NCI-H510A treated with DMSO at 0.1 percent for 48 hours (cell line): ENCODE measurements at places on chromosomes 6 and 20.

GRCh38 chr6:1244941-1245340, 67.0 kb upstream of the FOXQ1 start:
- DNase-seq: no peak

- DNase-seq: peak; percentile 64
These were observed 1.2 kb downstream of the ABHD12 start for GRCh38 chr20:25389401-25389857.

DNA sequence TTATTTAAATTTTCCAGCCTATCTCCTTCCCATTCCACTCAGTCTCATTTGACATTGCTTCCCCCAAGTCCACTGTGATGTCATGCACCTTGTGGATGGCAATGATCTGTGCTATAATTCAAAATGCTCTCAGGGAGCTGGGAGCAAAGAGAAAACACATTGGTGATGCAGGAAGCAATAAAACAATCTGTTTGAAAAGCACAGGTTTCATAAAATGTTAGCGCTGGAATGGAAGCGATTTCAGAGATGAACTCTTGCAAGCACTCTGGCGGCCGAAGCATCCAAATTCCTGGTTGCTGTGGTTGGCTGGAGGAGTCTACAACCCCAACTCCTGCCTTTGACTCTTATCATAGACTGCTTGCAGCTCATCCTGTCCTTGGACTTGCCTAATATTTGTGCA, 167.0 kb downstream of the GMPR start:
- no peak for DNase-seq

- DNase-seq: no peak
These were observed 137.4 kb downstream of the TFAP2C start for GRCh38 chr20:56766528-56766927.

GRCh38 chr20:52746770-52747169, 225.4 kb upstream of the TSHZ2 start:
- DNase-seq: no peak

DNA sequence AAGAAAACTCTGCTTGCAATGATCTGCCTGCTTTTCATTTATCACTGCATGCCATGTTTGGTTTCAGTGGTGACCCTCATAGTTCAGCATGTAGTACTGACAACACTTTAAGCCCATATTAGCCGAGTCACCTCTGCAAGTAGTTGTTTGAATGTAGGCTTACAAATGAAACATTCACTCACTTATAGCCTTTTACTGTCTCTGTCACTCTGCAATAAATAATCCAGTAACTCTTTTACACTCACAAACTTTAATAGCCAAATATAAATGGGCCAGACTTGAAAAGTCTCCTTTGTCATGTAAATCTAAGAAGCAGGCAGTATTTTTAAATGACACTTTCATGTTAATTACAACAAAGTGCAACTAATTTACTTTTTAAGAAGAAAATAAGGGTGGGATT, 1460.0 kb upstream of the ADGRB3 start:
- no peak for DNase-seq

DNA sequence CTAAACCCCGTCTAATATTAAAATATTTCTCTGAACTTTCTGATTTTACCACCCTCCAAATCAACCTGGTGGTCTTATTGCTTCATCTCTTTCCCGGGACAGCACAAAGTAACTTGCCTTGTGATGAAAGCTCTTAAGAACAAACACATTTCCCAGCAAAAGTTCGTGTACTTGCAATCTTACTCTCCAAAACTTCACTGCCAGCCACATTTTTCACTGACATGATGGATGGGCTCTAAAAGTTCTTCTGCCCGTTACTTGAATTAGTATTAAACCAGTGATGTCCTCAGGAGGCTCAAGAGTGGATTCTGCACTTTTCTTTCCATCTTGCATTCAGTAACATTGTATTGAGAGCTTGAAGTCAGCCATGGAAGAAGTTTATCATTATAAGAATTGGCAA, 731.6 kb upstream of the GJE1 start:
- no peak for DNase-seq

GRCh38 chr6:131954059-131954774, 3.0 kb upstream of the CCN2 start:
- no peak for DNase-seq

DNA sequence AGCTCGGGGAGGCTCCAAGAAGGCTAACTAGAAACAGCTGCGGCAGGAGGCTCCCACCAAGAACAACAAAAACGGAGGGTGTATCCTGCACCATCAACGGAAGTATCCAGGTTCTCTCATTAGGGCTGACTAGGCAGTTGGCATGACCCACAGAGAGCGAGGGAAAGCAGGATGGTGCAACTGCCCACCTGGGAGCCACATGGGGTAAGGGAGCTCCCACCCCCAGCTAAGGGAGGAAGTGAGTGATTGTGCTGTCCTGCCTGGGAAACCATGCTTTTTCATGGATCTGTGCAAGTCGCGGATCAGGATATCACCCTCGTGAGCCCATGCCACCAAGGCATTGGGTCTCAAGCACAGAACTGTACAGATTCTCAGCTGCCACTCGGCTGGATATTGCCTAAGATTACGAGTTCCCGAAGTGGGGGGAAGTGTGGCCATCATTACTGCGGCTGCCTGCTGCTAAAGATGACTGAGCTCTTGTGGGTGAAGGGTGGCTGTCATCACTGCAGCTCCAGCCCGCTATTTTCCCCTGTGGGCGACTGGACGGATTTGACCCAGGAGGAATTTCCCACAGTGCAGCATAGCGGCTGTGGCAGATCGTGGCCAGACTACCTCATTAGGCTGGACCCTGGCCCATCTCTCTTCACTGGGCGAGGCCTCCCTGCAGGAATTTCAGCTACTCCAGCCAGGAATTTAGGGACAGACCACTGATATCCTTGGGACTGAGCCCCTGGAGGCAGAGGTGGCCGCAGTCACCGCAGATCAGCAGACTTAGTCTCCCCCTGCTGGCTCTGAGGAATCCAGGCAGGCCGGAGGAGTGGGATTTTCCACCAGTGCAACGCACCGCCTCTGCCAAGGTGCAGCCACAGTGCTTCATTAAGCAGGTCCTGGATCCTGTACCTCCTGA, 515.7 kb downstream of the FRK start:
- DNase-seq: no peak

- DNase-seq: no peak
These were observed 209.8 kb downstream of the TPBG start for GRCh38 chr6:82573254-82573972.

GRCh38 chr6:9610620-9611415, 804.1 kb downstream of the TFAP2A start:
- DNase-seq: no peak

DNA sequence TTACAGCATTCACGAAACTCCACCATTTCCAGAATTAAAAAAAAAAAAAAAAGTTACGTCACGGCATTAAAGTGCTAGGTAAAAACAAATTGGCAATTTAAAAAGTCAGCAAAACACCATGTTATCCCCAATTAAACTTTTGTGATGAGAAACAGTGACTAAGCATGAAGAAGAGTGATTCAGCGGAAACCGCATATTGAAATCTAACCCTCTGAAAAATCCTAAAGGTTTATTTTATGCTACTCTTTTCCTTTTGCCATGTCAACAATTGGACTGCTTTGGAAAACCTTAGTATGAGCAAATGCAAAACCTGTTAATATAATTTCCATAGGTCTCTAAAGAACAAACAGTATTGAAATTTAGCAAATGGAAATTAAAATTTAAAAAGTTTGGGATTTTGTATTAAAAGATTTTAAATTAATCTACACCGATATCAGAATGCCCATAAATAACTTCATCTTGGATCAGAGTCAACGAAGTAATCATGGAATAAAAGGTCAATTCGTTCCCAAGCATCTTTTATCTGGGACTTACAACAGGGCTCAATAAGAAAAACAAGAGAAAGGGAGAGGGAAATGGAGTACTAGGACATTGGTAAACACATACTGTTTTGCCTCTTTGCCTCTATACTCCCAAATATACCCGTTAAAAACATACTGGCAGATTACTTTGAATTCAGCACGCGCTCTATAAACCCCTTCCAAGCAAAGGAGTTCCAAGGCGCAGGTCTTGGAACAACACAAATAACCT, 1.1 kb downstream of the FBXO30 start:
- no peak for DNase-seq

DNA sequence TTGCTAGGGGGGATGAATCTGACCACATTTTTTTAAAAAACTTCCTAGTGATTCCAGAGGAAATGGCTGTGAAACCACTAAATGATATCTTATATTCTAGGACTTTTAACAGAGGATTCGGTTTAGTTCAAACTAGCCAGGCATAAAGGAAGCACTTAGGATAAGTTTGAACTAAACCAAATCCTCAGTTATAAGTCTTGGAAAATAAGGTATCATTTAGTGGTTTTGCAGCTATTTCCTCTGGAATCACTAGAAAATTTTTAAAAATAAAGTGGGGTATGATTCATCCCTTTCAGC, 327.9 kb upstream of the QKI start:
- DNase-seq: no peak

DNA sequence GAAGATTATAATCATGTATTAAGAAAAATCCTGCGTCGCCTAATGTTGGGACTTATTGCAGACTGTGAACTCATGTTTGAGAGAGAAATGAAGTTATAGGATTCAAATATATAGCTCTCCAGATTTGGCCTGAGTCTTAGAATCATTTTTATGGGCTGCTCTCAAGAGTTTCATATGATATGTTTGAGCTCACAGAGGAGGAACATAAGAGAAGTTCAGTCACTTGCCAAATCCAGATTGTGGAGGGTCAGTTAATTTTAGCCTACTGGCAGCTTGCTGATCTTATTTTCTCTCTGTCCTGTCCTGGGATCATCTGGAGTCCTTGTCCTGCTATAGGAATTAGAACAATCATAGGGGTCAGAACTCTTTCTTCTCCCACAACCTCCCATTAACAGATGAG, 186.1 kb upstream of the SUPT3H start:
- DNase-seq: no peak

GRCh38 chr6:3433005-3433404, 23.8 kb downstream of the SLC22A23 start:
- DNase-seq: no peak
